ENCODE measurements at places on chromosomes 16 and 17.

DNA sequence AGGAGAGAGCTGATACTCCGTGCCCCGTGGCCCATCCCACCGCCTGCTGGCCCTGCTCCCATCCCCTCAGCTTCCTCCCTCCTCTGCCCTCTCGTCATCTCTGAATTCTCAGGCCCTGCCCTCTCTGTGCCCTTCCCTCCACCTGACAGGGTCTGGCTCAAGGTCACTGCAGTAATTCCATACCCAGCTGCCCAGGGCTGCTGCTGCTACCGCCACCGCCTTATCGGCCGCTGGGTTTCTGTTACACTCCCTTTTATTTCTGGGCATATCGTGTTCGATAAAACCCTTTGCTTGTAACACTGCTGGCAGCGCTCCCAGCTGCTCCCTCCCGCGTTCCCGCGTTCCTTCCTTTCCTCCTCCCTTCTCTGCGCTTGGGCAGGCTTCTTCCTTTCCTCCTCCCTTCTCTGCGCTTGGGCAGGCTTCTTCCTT lies 1.2 kb downstream of the EPN3 start:
- DNase-seq = no peak

DNA sequence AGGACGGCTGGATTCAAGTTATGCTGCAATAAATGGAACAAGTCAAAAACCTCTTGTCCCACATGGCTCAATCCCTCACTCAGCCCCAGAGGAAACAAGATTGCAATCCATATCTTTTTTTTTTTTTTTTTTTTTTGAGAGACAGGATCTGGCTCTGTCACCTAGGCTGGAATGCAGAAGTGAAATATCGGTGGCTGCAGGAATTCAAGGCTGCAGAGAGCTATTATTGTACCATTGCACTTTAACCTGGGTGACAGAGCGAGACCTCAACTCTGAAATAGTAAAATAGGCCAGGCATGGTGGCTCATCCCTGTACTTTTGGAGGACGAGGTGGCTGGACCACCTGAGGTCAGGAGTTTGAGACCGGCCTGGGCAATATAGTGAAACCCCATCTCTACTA lies 2.7 kb upstream of the PDE6G start:
- no peak for DNase-seq

- peak; percentile 78 for DNase-seq
Observed at GRCh38 chr17:27473748-27474609, 17.7 kb downstream of the KSR1 start.

GRCh38 chr17:5283571-5284315 lies 1.7 kb downstream of the RABEP1 start:
- no peak for DNase-seq

DNA sequence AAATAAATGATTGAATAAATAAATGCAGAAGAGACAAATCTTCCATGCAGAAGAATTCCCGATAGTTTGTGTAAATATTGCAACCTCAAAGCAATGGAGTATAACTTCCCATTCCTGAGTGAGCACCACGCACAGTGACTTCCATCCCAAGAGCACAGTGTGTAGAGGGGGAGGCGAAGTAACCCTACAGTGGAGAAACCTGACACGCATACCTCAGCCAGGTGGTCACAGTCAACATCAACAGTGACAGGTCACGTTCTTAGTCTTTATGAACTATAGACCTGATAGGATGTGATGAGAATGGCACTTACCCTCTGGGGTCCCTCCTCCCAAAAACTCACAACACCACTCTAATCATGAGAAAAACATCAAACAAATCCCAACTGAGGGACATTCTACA lies 111.6 kb downstream of the DYNLRB2 start:
- no peak for DNase-seq

DNA sequence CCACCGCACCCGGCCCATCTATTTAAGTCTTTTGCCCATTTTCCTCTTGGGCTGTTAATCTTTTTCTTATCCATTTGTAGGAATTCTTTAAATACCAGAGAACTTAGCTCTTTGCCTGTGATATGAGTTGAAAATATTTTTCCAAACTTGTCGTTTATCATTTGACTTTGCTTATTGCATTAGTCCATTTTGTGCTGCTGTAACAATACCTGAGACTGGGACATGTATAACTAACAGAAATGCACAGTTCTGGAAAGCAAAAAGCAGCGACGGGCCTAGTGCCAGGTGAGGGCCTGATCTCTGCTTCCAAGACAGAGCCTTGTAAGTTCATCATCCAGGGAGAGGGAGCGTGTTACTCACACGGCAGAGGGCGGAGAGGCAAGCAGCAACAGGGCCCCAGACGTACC lies 25.6 kb upstream of the BHLHA9 start:
- DNase-seq = no peak

DNA sequence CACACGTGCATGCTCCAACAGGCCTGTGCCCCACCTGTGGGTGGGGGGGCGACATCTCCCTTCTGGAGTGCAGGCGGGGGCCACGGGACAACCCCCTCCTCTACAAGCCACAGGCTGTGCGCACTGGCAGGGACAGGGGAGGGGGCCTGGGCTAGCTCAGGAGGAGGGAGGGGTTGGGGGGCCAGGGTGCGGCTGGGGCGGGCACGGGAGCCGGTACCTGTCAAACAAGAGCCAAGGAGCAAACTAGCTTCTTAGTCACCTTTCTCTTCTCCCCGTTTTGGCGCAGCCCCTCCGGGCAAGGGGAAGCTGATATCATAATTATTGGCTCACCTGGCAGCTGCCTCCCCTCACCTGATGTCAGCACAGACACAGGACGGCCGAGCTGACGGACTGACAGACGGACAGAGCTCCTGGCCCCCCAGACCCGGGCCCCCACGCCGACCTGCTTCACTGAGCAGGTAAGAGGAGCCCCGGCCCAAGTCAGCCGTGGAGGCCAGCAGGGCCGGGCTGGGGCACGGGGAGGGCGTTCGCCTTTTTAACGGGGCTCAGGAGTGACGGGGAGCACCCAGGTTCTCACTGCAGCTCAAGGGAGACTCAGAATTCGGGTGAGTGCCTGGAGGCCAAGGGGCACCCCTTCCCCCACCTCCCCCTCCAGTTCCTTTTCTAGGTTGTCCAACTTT lies at the start of gene FOXN1:
Gene FOXN1, plus strand, starts transcription at position 363 of the 680 bp plus-strand sequence. CDS start 17,622 bp downstream, outside the sequence.
- no peak for DNase-seq

DNA sequence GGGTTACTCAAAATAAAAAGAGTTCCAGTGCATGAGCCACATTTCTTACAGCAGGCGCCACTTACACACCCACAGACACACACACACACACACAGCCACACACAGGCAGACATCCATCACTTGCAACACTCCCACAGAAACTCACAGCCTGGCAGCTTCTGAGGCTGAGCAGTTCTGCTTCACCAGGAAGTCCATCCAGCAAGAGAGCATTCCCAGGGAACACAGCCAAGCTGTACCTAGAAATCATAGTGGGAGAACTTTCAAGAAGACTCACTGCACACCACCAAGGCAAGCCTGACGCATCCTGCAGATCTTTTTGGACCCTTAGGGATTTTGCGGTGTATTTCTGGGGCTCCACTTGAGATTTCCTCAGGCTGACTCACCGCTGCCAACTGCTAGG lies 140.9 kb upstream of the WSB1 start:
- no peak for DNase-seq

- DNase-seq = no peak
Observed at GRCh38 chr17:58691701-58692238, at the start of gene TEX14. Gene TEX14 (minus strand): TSS chr17:58692045. CDS start chr17:58652001, 40,044 bp downstream.

DNA sequence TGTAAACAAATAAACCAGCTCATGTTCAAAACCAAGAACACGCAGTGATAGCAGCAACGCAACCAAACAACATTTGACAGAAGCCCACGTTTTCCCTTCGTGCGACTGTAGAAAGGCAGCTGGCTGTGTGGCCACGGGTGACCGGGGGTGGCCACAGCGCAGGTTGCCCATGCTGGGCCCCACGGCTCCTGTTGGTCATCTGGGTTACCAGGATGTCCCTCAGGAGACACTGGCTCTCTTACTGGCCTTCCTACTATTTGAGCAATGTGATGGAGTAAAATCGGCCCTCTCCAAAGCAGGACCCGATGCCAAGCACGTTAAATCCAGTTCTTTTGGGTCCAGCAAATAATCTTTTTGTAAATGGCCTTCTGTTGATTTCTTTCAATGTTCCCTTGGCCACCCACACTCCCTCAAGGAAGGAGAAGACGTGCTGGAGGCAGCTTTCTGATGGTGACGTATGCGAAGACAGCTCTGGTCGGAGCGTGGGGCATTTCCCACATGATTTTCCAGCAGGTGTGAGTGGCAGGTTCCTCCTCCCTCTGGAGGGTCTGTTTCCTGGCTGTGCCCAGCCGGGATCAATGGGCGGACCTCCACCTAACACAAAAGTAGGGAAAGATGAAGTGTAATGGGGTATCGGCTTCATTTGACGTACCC lies 143.1 kb upstream of the CHMP6 start:
- DNase-seq = no peak

DNA sequence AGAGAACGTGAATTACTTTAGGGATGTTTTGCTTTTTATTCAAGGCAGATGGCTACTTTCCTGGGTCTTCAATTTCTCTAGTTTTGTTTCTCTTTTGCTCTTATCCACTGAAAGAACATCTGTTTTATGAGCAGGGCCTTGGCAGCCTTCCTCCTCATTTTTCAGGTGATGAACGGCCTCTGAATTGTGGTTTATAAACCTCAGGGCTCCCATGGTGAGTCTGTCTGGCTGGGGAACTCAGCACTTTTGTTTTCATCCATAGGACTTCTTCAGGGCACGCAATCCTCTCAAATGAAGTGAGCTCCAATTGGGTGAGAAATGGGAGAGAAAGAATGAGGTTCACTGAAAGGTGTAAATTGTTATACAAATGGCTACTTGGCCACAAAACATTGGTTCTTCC lies 186.4 kb upstream of the ERCC4 start:
- no peak for DNase-seq

DNA sequence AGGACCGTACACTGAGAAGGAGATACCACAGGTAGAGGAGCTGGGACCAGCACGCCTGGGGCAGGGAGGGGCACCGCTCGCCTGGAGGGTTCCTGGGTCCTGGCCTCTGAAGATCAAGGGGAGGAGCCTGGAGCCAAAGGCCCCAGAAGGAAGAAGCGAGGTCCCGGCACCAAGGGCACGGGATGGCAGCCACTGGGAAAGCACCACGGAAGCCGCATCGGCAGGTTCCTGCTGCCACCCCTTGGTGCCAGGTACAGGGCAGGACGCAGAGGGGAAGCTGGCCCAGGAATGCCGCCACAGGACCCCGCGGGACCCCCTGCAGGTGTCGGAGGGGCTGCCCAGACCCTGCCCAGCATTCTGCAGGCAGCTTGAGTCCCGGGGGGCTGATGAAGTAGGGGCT lies 42.5 kb upstream of the CBFA2T3 start:
- no peak for DNase-seq

DNA sequence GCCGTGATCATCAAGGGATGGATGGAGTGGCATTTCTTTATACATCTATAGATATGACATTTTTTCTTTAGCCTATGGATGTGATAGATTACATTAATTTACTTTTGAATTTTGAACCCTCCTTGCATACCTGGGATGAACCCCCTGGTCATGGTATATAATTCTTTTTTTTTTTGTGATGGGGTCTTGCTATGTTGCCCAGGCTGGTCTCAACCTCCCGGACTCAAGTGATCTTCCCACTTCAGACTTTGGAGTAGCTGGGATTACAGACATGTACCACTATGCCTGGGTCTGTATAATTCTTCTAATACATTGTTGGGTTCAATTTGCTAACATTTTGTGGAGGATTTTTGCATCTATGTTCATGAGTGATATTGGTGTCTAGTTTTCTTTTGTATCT lies 1.7 kb upstream of the TNS4 start:
- DNase-seq = no peak

- no peak for DNase-seq
Observed at GRCh38 chr16:15510992-15511391, 76.6 kb downstream of the BMERB1 start.

All from stimulated activated CD4-positive, alpha-beta T cell treated with anti-CD3 and anti-CD28 coated beads, Interleukin-2, amount 100 ng/mL, for 4 hours (primary cell).